ENCODE measurements at places on chromosomes 5 and 9.

DNA sequence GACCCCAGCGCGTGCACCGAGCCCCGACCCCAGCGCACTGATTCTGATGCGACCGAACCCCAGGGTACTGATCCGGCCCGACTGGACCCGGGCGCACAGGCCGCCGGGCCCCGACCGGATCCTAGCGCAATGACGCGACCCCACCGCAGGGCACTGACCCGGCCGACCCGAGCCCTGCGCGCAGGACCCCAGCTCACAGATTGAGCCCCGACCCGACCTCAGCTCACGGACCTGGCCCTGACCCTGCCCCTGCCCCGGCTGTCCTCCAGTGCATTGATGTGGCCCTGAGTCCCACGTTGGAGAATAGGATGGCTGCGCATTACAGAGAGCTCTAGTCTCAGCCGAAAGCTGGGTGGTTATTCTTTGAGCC is 438 bp downstream of the TRIP13 start:
- no peak for DNase-seq

GRCh38 chr9:27427272-27427643 is 96.8 kb upstream of the IFNK start:
- DNase-seq, result no peak

DNA sequence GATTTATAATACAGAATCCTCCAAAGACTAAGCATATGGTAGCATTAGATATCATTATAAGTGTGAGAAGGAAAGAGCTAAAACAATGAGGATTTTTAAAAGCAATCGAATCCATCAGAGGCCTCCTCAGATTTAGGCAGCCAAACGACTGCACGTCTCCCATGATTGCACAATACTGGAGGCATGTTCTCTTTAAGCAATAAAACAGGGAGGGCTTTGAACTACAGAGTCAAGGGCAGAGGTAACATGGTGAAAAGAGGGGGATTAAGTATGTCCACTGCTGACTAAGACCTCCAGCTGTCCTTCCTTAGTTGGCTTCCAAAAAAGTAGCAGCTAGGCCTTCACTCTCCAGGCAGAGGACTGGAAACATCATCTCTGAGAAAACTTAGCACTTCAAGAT is 298.7 kb upstream of the RGMB start:
- no peak for DNase-seq

DNA sequence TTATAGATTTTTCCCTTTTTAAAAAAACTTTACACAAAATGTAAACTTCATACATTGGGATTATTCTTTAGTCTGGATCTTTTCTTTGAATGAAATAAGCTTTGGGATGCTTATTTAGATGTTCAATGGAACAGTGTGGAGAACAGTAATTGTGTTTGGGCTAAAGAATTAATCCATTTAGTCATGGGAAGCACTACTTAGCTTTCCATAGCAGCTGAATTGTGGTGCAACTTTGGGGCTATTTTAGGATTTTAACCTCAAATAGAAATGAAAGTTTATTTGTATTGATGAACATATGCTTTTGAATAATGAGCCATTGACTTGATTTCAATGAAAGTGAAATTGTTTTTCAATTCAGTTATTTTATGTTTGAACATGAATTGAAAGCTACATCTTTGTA is 72.4 kb downstream of the ZCCHC7 start:
- DNase-seq, result no peak

- no peak for DNase-seq
Observed at GRCh38 chr9:128136816-128137793, 9.6 kb upstream of the PTGES2 start.

- no peak for DNase-seq
Observed at GRCh38 chr9:97860451-97861147, 7.6 kb downstream of the FOXE1 start.

Measured in NCI-H510A (cell line).